Renal pelvis (tissue), 12 donors: ENCODE measurements at places on chromosomes 5 and 9. TPM values are rescaled to one million over a fixed set of nuclear protein-coding genes. Genes with fewer than 3 reads are reported as not detected.

DNA sequence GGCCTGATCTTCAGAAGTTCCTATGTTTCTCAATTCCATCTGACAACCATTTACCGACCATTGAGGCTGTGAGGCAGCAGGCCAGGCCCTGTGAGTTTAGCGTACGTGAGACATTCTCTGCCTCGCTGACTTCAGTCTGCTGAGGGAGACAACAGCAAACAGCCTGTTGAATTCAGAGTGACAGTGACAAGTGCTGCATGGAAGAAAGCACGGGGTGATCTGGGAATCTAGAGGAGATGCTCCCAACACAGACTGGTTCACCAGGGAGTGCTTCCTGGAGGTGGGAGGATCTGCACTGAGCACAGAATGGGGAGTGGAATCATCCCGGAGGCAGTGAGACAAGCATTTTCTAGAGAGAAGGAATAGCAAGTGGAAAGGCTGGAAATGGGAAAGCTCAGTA is 10.0 kb upstream of the DDX41 start:
- DNase-seq = no peak

DNA sequence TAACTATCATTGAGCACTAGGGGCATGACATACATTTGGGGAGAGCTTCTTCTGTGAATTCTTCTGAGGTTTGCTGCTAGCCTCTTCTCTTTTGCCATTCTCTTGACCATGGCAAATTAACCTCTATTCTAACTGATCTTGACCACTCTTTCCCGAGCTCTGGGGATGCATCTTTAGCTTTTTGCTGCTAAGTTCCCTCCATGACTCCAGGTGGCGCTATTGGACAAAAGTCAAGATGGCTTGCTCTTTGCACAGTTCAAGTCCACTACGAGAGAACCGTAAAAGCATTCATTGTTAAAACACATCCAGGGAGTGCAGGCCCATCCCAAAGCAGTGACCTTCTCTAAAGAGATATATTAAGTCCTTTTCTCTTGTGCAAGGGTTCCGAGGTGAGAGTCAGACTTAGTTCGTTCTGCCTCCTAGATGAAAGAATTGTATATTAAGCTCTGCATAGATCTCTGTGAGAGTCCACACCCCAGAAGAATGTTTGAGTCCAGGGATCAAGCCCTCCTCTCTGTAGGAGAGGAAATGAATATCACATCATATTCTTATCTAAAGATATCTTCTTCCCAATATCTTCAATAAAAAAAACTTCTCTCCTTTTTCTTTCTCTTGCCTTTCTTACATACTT is 1152.9 kb upstream of the CDH6 start:
- DNase-seq = peak; percentile 54

- no peak for DNase-seq
Observed at GRCh38 chr5:142375944-142376411, 51.2 kb upstream of the SPRY4 start.

- no peak for DNase-seq
Observed at GRCh38 chr5:158619083-158619788, 480.5 kb downstream of the EBF1 start.

DNA sequence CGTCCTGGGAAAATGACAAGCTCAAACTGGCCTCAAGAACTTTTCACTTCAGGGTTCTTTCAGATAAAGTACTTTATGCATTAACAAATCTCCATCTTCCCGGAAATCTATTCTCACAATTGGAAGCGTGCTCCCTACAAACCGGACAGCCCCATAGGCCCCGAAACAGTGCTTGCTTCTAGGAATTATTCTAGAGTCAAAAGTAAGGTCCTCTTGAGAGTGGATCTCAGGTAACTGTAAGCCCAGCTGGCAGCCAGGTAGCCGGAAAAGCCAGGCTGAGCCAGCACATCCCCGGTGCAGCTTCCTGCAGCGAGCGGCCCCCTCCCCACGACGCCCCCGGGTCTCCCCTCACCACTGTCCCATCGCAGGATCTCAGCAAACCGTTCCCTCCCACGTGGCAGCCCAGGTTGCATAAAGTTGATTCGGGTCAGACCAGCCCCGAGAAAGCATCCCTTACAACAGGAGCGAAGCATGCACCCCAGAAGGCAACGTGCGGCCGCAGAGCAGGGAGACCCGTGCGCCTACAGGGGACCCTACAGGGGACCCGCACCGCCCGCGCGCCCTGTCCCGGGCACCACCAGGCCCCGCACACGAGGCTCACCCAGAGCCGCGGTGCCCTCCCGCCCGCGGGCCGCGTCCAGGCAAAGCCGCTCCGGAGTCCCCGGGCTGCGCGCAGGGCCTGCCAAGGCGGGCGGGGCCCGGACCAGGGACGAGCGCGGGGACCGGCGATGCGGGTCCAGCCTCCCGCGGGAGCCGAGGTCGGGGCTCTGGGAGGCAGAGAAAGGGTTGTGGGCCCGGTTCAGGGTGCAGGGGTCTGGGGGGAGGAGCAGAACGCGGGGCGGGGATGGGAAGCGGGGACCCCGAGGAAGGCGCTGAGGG is 920 bp downstream of the LPCAT1 start:
- no peak for DNase-seq

DNAH5 gene
- polyA plus RNA-seq = 1.1 TPM
